ENCODE measurements at places on chromosomes 1 and 21. TPM values are rescaled to one million over a fixed set of nuclear protein-coding genes. Genes with fewer than 3 reads are reported as not detected.

DNA sequence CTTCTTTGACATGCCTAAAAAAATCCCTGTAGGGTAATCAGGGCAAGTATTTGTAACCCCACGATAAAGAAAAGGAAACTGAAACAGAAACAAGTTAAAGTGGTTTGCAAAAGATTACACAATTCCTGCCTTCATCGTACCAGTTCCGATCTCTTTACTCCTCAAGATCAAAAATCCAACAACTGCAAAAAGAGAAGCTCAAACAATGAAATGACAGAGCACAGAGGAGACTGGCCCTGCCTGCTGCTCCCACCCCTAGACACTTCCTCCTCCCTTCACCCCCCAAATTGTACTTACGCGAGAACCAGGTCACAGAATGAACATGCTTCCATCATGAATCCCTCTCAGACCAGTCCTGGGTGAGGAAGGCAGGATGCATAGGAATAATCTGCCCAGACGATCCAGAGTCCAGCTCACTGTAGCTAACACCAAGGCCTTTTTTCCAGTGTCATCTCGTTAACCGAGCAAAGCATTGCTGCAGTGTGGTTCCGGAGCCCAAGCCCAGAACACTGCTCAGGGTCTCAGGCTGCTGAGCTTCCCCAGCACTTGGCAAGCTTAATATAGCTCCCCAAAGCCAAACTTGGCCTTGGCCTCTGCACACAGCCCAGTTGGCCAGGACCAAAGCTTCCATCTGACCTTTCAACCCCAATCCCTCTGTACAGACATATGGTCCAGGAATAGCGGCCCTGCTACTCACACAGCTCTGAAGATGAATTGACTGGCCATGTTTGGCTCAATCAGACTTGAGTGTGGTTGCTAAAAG is 20.3 kb downstream of the RXRG start:
- no peak for DNase-seq

- no peak for DNase-seq
These were observed 108.6 kb upstream of the RAB3GAP2 start for GRCh38 chr1:220380885-220381284.

DNA sequence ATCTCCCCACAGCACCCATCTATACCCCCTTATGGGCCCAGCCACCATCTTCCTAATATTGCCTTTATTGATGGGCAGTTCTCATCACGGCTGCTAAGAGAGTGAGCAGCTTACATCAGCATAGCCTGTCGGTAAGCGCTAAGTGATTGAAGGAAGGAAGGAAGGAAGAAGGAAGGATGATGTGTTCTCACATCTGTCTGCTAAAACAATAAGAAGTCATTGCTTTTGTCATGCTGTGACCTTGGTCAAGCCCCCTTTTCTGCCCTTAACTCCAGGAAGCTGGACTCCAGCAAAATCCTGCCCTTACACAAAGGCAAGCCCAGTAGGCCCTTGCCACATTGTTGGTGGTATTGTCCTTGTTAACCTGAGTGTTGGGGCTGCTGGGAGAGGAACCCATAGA is 165.0 kb downstream of the ETS2 start:
- DNase-seq, result no peak

DNA sequence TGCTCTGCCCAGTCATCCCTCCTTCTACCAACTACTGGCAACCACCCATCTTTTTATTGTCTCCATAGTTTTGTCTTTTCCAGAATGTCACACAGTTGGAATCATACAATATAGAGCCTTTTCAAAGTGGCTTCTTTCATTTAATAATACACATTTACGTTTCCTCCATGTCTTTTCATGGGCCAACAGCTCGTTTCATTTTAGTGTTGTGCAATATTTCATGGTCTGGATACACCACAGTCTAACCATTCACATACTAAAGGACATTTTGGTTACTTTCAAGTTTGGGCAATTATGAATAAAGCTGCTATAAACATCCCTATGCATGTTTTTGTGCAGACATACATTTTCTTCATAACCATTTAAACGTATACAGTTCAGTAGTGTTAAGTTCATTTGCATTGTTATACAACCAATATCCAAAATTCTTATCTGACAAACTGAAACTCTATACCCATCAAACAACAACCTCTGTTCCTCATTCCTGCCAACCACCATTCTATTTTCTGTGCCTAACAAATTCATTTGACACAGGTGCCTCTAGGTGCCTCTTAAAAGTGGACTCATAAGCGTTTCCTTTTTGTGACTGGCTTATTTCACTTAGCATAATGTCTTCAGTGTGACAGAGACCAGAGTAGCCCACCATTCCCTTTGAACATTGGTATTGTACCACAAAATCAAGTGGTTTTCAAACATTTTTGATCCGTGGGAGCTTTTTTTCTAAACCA is 138.1 kb downstream of the NR5A2 start:
- DNase-seq, result no peak

- no peak for DNase-seq
These were observed 404.8 kb downstream of the PCP4 start for GRCh38 chr21:40272037-40272436.

DNA sequence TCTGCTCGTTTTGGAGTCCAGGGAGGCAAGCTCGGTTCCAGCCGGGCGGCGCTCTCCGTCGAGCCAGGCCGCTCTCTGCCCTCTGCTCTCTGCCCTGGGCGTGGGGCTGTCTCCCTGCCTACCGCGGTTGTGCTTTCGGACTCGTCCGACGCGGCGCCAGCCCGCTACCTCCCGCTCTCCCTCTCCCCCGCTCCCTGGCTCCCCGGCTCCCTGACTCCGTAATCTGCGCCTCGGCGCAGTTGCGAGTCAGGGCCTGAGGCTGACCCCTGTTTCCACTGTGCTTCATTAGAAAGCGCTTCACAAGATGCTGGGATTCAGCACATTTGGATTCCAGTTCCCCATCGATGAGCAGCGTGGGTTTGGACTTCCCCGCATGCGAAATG is 2.2 kb downstream of the SOX13 start:
- DNase-seq, result no peak

The C1orf116 gene
- total RNA-seq, result 11.8 TPM

- DNase-seq, result no peak
These were observed 55.5 kb upstream of the PSEN2 start for GRCh38 chr1:226814751-226815537.

DNA sequence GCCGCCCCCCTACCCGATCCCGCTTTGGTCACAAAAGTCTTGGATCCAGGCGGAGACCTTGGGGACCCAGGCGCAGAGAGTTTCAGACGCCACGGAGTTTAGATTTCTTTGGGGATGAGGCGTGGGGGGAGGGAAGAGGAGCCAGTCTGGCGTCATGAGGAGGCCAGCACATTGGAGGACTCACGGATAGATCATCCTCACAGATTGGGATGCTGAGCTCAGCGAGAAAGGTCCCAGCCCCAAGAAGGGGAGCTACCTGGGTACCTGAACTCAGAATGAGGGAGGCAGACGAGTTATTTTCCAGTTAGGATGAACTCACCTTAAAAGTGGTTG is 393 bp downstream of the ELAPOR1 start:
- DNase-seq, result no peak

GRCh38 chr1:226846786-226847185 is 23.6 kb upstream of the PSEN2 start:
- no peak for DNase-seq

DNA sequence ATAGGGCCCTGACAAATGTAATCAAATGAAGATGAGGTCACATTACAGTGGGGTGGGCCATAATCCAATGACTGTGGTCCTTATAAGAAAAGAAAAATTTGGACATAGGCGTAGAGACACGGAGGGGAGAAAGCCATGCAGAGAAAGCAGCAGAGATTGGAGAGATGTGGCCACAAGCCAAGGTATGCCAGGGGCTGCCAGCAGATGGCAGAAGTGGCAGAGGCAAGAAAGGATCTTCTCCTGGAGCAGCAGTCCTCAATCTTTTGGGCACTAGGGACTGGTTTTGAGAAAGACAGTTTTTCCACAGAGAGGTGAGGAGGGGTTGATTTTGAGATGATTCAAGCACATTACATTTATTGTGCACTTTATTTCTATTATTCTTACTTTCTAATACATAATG is 355.1 kb downstream of the NPHP4 start:
- DNase-seq, result peak; percentile 12

GRCh38 chr1:19311503-19311930 is 427 bp downstream of the AKR7A2 start:
- no peak for DNase-seq

- no peak for DNase-seq
These were observed 19.3 kb upstream of the ACTA1 start for GRCh38 chr1:229452956-229453801.

- no peak for DNase-seq
These were observed 13.1 kb upstream of the PSMG1 start for GRCh38 chr21:39196310-39196709.

- no peak for DNase-seq
These were observed 45.6 kb downstream of the RHBG start for GRCh38 chr1:156414461-156415064.

DNA sequence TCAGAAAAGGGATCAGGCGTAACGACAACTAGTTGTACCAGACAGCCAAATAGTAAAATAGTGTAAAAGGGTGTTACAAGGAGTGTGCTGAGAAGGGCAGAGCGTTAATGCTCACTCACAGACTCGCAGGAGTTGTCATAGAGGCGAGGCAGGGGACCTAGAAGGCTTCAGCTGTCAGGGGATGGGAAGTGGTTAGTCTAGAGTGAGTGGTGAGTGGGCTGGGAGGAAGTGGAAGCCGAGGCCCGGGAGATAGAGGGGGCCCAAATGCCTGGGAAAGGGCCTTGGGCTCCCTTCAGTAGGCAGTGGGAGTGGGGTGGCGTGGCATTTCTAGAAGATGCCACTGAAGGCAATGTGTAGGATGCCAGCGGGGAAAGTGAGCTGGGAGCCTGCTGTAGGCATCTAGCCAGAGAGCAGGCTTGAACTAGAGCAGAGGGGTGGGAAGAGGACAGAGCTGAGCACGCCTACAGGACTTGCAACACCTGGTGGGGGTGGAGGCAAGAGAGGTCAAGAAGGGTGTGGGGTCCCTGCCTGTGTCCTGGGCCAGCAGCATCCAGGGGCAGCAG is 10.3 kb downstream of the SLC6A17 start:
- no peak for DNase-seq

The ATF3 gene
- total RNA-seq, result 34.9 TPM

The SSBP3 gene
- 70.7 TPM for total RNA-seq

The LCE3E gene
- 2.2 TPM for total RNA-seq

The PRAMEF17 gene
- total RNA-seq, result not detected

GRCh38 chr1:17609529-17609928 is 70.0 kb downstream of the ARHGEF10L start:
- DNase-seq, result no peak

DNA sequence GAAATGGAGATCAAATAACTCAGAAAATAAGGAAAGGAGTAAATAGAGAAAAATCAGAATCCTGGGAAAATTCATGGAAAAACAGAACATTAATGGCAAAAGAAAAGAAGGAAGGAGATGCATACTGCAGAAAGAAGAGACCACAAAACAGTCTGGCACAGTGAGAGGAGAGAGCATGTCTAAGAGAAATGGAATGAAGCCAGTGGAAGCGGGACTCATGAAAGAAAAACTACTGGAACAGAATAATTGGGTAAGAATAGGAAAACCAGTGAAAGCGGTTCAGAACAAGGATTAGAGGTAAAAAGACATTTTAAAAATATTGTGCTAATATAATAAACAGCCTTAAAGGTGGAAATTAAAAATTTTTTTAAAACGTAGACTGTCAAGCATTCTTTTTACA is 93.6 kb upstream of the GREM2 start:
- no peak for DNase-seq

DNA sequence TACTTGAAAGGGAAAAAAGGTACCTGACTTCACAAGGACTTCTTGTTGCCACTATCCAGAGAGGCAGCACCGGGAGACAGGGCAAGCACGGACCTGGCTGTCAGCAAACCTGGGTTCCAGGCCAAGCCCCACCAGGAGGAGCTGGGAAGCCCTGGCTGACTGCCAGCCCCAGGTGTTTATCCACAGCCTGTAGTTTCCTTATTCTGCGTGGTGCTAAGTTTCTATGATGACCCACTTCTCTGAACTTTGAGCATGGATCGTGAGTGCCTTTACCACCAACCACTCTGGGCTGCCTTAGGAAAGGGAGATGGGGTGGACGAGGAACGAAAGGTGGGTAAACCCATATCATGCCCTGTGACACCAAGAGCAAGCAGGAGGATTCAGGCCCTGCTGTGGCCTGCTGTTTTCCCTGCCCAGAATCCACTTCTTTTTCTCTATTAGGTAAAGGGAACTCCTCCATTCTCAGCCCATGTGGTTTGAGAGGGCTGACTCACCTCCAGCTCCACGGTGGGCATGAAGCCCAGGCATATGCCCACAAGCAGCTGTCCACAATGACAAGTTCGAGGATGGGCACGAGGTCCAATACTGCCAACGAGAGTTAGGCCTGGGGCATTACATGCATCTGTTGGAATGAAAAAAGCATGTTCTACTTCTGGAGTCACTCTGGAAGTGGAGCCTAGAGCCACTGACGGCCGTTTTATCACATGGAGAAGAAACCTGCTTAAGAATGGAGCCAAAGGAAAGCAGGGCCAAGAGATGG is 20.3 kb downstream of the TSPAN2 start:
- DNase-seq, result no peak

GRCh38 chr1:164756741-164757140 is 197.8 kb downstream of the PBX1 start:
- no peak for DNase-seq

GRCh38 chr1:3479511-3480368 is 25.3 kb downstream of the ARHGEF16 start:
- no peak for DNase-seq

GRCh38 chr1:30250984-30251850 is 472.2 kb downstream of the MATN1 start:
- no peak for DNase-seq

- DNase-seq, result no peak
These were observed 97.4 kb downstream of the EPB41 start for GRCh38 chr1:29011775-29012174.

- DNase-seq, result no peak
These were observed 332.7 kb upstream of the RUNX1 start for GRCh38 chr21:35381743-35382310.

The CTSE gene
- total RNA-seq, result not detected

DNA sequence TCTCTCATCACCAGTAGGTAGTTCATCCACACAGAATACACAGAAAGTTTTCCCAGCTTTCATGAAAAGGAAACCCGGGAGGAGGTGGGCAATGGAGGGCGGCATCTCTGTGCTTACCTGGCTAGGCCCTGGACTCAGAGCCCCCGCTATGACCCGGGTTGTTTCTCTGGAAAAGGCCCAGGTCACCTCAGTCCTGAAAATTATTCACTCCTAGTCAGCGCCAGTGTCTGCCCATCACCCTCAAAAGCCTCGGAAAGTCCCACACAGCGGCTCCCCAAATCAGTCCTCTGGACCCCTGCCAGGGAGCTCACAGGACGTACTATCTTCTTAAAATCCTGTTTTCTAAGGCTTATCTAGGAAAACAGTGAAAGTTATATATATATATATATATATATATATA is 51.2 kb downstream of the TCP10L start:
- DNase-seq, result no peak

- no peak for DNase-seq
These were observed 8.2 kb downstream of the THRAP3 start for GRCh38 chr1:36232212-36233095.

DNA sequence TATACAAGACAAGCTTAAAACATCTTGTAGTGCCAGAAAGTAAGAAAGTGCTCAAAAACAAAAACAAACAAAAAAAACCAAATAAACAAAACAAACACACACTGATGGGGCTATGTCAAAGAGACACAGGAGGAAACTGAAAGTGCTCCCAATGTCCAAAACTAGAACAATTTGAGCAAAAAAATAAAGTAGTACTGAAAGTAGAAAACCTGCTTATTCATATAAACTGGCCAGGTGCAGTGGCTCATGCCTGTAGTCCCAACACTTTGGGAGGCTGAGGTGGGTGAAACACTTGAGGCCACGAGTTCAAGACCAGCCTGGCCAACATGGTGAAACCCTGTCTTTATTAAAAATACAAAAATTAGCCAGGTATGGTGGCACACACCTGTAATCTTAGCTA is 129.9 kb downstream of the GLUL start:
- no peak for DNase-seq

The SLC35D1 gene
- 13.3 TPM for total RNA-seq

Data from vagina (tissue), 2 donors.